GM13977 (cell line): ENCODE measurements at places on chromosomes 12 and 14.

GRCh38 chr12:130920723-130921381, 32.9 kb upstream of the ADGRD1 start:
- DNase-seq = no peak

DNA sequence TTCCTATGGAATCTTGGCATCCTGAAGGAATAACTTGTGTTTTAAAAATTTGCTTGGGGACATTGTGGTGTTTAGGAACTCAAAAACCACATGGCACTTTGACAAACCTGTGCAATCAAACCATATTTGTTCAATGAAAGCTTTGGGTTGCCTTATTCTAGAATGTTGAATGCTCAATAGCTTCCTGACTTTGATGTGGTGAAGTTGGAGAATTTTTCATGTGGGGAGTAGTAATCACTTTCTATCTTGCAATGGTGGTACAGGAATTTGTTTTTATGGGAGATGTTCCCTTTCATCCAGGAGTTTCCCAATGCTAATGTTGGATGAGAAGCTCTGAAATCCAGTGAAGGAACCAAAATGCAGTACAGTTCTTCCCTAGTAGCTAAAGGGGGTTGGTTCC, 42.2 kb upstream of the LDHB start:
- no peak for DNase-seq

- DNase-seq = no peak
Measured at GRCh38 chr14:88454886-88455285, 69.4 kb downstream of the SPATA7 start.

- DNase-seq = no peak
Measured at GRCh38 chr14:103366741-103367140, 18.5 kb upstream of the MARK3 start.

DNA sequence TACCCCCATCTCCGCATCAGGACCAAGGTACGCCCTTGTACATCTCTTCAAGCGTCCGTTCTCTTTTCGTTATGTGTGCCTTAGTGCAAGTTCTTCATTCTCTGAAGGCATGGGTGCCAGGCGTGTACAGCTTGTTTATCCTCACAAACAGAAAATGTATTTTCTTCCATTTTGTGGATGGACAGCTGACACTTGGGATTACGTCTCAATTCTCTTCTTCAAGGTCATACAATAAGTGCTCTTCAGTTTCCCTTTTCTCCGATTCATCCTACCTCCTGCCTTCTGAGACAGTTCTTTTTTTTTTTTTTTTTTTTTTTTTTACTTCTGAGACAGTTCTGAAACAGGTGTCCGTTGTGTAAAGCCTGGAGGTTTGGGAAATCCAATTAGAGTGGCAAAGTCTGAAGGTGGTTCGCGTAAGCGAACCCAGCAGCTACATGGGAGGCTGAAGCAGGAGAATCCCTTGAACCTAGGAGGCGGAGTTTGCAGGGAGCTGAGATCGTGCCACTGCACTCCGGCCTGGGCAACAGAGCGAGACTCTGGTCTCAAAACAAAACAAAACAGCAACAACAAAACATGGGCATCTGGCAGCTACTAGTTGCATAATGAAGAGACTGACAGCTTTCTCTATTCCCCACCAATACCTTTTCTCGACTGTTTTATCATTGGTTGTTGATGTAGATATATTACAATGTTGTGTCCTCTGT, 734 bp downstream of the COX6A1 start:
- no peak for DNase-seq

GRCh38 chr14:87017335-87017734, 975.6 kb downstream of the GALC start:
- no peak for DNase-seq

DNA sequence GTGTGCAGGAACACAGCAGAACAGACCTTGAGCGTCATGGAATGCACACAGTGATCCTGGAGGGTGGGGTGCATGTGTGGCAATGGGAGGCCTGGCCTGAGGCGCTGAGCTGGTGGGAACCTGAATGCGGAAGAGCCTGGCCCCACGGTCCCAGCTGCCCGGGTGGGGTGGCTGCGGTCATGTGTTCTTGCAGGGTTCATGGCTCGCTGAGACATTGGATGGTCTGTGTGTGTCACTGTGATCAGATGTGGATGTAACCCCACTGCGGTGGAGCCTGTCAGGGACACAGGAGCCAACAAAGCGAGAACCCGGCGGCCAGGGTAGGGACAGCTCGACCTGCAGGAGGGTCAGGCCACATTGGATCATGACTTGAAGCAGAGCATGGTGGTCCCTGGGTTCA, 23.2 kb downstream of the MTA1 start:
- DNase-seq = no peak

- DNase-seq = no peak
Measured at GRCh38 chr12:8471090-8471489, 15.3 kb downstream of the CLEC6A start.
